Cardiac fibroblast (primary cell): ENCODE measurements at places on chromosomes 3 and 15.

DNA sequence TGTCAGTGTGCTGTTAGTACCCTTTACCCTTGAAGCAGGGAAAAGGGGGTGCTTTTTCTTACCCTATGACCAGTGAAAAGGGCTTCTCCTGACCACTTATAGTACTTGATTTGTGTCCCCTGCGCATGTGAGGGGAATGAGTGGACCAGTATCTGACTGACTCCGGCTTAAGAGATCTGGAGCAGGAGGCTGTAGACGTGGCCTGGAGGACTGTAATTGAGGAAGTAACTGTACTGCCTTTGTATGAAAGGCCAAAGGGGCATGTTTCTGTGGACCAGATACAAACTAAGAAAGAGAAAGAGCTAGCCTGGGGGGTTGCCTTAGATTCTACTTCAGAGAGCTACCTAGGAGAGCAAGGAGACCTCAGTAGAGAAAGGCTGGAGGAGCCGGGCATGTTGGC is 89.9 kb upstream of the TBL1XR1 start:
- no peak for DNase-seq

DNA sequence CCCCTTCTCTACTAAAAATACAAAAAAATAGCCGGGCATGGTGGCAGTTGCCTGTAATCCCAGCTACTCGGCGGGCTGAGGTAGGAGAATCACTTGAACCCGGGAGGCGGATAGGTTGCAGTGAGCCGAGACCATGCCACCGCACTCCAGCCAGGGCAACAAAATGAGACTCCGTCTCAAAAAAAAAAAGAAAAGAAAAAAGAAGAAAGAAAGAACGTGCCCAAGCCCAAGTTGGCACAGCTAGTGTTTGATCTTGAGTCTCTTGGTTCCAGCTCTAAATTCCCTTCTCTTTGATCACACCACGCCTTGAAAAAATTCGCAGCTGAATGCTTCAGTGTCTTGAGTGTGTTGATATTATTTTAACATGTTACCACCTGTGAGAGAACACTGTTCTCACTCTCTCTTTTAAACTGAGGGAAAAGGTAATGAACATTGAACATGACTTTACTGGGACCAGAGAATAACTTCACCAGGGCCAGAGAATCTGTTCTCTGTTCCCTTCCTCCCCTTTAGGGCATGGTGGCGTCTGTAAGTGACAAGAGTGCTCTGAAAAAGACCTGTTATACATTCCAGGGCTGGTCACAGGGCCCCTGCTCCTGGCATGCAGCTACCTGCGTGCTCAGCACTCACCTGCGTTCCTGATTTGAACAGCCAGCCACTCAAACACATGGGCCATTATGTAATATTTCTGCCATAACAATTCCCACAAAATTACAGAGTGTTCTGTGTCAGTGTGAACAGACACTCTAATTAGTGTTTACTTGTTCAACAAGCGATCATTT is 19.0 kb downstream of the SLCO3A1 start:
- no peak for DNase-seq

DNA sequence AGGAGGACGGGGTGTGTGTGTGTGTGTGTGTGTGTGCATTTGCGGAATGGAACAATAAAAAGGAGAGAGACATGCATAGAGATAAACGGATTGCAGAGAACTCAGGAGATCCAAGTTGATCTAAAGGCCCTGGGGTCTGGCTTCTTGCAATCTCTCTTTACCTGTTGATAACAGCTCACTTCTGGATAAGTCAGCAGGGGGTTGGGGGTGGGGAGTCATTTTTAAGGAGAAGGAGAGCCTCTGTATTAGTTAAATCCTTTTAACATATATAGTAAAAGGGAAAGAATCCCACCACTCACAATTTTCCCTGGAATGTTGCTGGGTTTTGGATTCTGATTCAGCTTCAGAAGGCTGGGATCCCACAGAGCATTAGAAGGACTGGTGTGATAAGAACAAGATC is 87.5 kb upstream of the MITF start:
- no peak for DNase-seq

DNA sequence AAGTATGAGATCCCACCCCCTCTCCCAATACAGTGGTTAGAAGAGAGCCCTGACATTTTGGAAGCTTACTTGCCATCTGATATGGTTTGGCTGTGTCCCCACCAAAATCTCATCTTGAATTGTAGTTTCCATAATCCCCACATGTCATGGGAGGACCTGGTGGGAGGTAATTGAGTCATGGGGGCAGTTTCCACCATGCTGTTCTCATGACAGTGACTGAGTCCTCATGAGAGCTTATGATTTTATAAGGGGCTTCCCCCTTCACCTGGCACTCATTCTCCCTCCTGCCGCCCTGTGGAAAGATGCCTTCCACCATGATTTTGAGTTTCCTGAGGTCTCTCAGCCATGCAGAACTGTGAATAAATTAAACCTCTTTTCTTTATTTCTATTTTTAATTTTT is 28.8 kb upstream of the HES1 start:
- no peak for DNase-seq

DNA sequence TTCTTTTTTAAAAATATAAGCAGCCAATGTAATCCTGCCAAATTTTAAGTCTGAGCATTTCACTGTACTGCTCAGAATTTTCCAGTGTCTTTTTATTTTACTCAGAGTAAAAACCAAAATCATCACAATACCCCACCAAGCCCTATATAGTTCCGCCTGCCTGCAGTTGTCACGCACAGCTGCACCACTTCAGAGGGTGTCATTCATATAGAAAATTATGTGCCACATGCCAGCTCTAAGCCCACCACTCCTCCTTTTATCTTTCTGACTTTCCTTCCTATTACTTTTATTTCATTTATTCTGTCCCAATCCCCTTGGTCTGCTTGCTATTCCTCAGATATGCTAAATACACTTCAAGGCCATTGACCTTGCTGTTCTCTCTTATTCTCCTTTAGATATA is 233.1 kb upstream of the DPPA4 start:
- no peak for DNase-seq

- DNase-seq: peak; percentile 18
Observed at GRCh38 chr3:186669378-186670084, 3.7 kb downstream of the HRG start.

- DNase-seq: peak; percentile 47
Observed at GRCh38 chr15:90184786-90185704, 16.1 kb upstream of the SEMA4B start.

DNA sequence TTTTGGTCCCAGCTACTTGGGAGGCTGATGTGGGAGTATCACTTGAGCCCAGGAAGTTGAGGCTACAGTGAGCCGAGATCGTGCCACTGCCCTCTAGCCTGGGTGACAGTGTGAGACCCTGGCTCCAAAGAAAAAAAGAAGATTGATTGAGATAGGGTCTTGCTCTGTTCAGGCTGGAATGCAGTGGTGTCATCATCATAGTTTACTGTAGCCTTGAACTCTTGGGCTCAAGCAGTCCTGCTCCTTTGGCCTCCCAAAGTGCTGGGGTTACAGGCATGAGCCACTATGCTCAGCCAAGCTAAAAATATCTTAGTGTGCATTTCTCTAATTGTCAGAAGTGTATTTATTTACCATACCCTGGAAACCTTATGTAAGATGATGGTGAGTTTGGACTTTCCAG is 43.9 kb downstream of the IGF1R start:
- no peak for DNase-seq

DNA sequence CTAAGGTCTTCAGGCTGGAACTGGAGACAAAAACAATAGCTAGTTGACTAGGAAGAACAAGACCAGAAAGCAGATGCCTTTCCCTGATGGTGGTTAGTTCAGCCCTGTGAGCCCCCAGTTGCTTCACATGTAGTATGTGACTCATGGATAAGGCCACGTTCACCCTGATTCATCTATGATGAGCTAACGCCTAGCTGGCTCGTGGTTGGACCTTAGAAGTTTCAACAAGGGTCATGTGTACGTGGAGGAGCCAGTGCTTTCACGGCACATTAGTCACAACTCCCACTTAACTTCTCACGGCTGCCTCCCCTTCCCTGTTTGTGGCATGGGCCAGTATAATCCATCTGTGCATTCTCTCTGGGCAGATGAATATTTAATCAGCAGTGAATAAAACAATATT is 20.6 kb downstream of the COL8A1 start:
- DNase-seq: peak; percentile 90

- DNase-seq: peak; percentile 32
Observed at GRCh38 chr15:60612400-60613048, 133.6 kb upstream of the ICE2 start.

GRCh38 chr3:161894657-161895056 is 398.0 kb downstream of the OTOL1 start:
- no peak for DNase-seq

GRCh38 chr3:48851407-48851806 is 3.7 kb upstream of the PRKAR2A start:
- peak; percentile 57 for DNase-seq

DNA sequence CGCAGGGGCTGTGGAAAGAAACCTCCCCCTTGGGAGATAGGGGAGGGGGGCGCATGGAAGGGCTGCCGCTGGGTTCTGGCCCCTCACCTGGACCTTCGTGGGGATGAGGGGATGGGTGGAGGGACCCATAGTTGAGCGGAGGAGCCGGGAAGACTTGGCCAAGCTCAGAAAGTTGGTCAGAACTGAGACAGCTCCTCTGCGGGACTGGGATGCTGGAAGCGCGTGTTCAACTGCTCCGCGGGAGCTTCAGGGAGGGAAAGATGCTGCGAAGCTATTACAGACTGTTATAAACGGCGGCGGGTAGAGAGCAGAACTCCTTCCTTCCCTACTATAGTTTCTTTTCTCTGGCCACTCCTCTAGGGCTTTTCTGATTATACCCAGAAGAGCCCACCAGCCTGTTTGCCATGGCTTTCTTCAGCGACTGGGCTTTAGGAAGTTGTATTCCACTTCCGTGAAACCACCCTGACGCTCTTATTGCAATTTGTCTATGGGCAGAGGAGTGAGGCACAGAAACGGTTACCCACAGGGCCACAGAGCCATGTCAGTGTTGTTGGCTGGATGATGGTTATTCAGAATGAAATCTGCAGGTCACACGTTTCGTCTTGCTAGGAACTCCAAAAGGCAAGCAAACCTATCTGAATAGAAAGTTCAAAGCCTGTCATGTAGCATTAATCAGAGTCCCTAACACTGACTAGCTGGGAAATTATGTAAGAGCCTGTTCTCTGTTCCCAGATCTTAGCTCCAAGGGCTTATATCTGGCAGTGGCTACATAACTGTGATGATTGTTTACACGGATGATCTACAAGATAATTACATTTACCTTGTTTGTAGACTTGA is 1.1 kb downstream of the SYNPR start:
- no peak for DNase-seq

- DNase-seq: no peak
Observed at GRCh38 chr15:89917442-89918101, 4.8 kb upstream of the ARPIN start.

GRCh38 chr3:61565569-61565968 is 4.2 kb downstream of the PTPRG start:
- DNase-seq: peak; percentile 58

- DNase-seq: no peak
Observed at GRCh38 chr3:161552984-161553560, 56.5 kb downstream of the OTOL1 start.

DNA sequence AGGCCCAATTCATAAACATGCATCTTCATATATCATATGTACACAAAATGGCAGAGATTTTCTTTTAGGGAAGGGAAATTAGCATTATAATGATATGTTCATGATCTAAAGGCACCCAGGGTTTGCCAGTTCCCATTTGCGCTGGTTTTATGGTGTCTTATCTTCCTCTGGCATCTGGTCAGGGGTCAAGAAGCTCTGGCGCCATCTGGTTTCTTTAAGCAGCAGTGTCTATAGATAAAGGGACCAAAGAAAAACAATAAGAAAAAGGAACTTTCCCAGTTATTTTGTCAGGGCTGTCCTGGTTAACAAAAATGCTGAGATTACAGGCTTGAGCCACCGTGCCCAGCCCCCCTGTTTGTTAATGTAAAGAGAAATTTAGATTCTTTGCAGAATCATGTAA is 3.3 kb upstream of the DCP1A start:
- peak; percentile 39 for DNase-seq

DNA sequence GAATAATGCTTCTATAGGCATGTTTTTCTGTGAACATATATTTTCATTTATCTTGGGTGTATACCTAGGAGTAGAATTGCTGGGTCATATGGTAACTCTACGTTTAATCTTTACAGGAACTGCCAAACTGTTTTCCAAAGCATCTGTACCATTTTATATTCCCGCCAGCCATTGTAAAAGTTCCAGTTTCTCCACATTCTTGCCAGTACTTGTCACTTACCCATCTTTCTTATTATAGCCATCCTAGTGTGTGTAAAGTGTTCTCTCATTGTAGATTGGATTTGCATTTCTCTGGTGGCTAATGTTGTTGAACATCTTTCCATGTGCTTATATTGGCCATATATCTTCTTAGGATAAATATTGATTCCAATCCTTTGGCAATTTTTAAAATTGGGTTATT is 31.2 kb upstream of the CFAP20DC start:
- no peak for DNase-seq

DNA sequence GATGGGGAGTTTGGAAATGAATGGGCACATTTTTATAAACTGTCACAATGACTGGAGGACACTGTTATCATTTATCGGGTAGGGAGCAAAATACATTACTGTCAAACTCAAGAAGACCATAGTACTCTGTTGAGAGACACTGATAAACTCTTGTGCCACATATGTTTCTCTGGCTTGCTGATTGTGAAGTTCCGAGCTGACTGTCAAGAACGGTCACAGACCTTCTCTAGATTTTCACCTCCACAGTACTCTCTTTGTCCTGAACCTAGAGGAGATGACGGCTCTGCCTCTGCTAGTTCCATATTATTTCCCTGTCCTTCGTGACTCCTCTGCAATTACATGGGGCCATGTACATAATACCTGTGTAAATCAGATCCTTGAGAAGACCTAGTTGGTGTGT is 451.9 kb downstream of the LPP start:
- DNase-seq: no peak

- peak; percentile 65 for DNase-seq
Observed at GRCh38 chr3:107220538-107220937, 156.7 kb upstream of the CCDC54 start.

- DNase-seq: no peak
Observed at GRCh38 chr3:196096382-196096953, 14.6 kb upstream of the TFRC start.

DNA sequence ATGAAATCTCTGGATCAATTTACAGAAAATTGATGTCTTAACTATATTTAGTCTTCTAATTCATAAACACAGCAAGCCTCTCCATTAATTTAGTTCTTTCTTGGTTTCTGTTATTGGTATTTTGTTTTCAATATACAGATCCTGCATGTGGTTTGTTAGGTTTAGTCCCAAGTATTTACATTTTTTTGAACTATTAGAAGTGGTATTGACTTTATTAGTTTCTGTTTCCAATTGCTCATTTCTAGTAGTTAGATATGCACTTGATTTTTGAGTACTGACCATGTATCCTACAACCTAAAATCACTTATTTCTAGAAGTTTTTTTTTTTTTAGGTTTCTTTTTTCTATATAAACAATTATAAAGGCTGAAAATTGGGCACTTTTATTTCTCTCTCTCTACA is 335.9 kb downstream of the CHST2 start:
- no peak for DNase-seq
